ENCODE measurements at places on chromosomes 5 and 9.

- DNase-seq, result no peak
Measured at GRCh38 chr5:157540707-157541446, 34.7 kb downstream of the ADAM19 start.

DNA sequence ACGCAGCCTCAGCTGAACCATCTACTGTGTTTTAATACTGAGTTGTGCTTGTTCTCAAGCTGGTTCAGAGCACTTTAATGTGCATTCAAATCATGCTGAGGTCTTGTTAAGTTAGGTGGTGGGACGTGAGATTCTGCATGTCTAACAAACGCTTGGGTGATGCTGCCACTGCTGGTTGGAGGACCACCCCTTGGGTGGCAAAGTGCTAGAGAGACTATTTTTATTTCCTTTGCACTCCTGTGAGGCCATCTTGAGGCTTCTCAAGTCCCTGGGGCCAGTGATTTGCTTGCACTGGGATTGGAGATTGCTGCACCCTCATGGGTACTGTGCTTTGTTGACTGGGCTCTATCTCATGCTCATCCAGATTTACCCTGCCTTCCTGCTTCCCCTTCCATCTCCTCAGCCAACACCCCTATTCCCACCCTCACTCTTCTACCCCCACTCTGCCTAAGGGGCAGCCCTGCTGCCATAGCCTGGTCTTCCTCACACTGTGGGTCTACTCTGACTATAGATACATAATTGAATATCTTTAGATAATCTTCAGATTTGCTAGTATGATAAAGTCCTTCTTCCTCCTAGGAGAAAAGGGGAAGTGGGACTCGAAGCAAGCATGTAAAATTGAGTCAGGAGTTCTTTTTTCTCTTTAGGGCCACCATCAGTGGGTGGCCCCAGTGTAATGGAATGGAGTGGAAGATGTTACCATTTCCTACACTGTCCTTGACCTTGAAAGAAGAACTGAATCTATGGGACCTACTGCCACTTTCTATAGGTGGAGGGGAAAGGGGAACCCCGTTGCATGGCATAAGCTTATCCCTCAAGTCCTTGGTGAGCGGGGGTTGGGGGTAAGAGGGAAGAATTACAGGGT, 45.1 kb upstream of the SUB1 start:
- no peak for DNase-seq

GRCh38 chr5:137600721-137601360, 101.7 kb upstream of the SPOCK1 start:
- no peak for DNase-seq

- DNase-seq, result no peak
Measured at GRCh38 chr9:130172858-130173665, 858 bp downstream of the NCS1 start.

DNA sequence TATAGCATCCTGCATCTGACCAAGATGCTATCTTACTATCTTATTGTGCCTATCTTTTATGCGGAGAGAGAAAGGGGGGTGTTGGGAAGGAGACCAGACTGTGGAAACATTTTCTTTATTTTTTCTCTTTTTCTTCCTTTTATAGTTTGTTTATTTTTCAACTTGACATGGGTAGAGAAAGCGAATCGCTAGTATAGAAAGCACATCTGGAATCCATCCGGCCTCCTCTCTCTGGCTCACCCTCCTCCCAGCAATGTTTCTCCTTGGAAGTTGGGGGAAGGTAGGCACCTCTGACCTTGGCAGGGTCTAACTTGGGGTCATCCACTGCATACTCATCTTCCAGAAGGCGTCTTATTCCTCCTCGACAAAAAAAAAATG, 3.9 kb downstream of the S1PR3 start:
- no peak for DNase-seq

DNA sequence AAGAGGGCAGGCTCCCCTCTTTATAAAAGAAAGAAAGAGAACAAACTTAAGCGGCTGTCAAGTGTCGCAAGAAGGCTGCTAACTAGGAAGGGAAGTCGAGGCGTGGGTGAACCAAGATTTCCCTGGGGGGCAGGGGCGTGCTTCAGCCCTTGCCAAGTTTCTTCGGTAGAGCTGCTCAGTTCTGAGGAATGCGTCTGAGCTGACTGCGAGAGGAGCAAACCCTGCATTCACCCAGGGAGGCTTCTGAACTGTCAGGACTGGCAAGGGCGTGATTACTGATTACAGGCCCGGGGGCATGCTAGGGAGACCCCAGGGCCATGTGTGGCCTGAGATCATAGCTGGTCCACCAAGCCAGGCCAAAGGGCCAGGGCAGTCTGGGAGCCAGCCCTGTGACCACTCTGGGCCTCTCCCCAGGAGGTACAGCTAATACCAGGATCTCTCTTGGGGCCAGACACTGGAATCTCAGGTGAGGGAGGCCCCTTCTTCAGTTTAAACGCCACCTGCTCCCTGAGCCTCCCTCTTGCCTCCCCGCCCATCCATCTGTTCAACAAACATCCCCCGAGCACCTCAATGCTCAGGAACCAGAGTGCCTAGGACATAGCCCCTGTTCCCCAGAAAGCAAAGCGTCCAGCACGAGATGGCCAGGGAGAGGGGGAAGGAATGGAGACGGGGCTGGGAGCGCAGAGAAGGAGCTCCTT, 30.9 kb downstream of the SARDH start:
- no peak for DNase-seq

- peak; percentile 6 for DNase-seq
Measured at GRCh38 chr5:66553916-66554575, 42.1 kb upstream of the MAST4 start.

DNA sequence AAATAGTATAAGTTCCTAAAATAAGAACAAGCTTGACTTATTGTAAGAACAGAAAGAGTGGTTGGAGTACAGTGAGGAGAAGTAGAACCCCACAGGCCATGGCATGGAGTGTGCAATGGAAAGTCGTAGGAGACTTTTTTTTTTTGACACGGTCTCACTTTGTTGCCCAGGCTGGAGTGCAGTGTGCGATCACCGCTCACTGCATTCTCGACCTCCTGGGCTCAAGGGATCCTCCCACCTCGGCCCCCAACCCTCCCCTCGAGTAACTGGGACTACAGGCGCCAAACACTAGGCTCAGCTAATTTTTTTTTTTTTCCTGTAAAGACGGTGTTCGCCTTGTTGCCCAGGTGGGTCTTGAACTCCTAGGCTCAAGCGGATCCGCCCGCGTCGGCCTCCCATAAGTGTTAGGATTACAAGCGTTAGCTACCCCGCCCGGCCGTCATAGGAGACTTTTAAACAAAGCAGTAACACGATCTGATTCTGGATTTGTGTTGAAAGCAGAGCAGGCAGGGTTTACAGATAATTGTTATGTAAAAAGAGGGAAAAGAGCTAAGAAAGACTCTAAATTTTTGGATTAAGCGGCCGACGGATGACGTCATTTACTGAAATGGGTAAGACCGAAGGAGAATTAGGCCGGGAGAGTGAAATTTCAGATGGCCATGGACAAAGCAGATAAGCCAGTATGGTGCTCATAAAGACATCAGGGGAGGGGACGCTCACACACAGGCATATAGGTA, 752 bp downstream of the TSTD2 start:
- DNase-seq, result peak; percentile 84

GRCh38 chr9:135146766-135147473, 59.5 kb downstream of the OLFM1 start:
- DNase-seq, result no peak

- no peak for DNase-seq
Measured at GRCh38 chr5:9160747-9161146, 385.1 kb downstream of the SEMA5A start.

DNA sequence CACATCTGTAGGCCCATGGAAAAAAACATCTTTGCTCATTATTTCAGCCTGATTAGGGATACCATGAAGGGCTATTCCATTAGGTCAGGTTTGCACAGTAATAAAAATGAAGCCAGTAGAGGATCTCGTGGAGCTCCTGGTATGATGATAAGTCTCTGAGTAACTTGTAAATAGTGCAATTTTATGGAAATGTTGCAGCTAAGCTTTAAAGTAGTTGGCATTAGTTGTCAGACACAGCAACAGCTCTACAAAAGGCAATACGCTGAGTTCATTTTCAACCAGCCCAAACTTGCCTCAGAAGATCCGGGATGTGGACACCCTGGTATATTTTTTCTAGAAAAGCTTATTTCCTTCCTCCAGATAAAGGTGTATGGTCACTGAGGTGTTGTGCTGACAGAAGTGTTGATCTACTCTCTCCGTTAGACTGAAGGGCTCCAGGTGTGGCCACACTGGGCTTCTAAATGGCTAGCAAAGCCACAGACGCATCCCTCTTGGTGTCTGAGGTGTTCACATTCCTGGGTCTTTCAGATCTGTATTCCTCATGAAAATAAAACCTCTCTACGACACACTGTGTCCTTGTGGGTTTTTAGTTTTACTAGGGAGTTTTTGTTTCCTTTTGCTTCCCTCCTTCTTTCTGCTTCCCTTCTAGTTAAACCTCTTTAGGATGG, 141.6 kb downstream of the GHR start:
- DNase-seq, result no peak

DNA sequence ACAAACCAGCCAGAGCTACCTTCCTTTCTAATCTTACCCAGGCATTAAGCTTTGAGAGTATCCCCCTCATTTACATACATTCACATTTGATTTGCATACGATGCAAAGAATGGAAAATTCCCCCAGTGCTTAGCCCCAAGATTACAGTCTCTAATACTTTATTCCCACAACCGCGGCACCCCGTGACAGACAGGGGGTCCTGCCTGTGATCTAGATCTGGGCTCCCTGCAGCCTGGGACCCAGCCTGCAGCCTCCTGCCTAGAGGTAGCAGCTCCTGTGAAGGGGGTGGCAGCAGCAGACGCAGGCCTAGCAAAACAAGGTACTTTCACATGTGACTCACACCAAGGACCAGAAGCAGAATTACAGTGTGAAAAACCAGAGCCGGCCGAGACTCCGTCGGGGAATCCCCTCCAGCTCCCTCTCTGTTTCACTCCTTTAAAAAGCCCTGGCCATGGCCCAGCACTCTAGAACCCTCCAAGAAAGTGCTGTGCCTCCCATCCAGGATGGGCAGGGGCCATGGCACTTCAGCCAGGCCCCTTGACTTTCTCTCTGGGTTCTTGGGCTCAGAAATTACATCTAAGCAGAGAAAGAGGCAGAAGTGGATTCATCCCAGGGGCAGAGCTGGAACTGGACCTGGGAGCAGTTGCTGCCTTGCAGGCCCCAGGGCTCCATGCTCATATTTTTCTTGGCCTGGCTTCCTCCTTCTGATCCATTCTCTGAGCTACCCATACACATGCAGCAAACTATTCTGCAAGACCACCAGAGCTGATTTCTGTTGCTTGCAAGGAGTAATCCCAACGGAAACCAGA, 14.0 kb upstream of the TCF7 start:
- DNase-seq, result no peak

GRCh38 chr9:109411069-109411761, 86.9 kb downstream of the PTPN3 start:
- DNase-seq, result no peak

- DNase-seq, result no peak
Measured at GRCh38 chr5:154475591-154476353, 2.3 kb downstream of the HAND1 start.

- no peak for DNase-seq
Measured at GRCh38 chr9:1879501-1879900, 135.6 kb upstream of the SMARCA2 start.

- no peak for DNase-seq
Measured at GRCh38 chr5:124089578-124089977, 577.6 kb downstream of the CSNK1G3 start.

DNA sequence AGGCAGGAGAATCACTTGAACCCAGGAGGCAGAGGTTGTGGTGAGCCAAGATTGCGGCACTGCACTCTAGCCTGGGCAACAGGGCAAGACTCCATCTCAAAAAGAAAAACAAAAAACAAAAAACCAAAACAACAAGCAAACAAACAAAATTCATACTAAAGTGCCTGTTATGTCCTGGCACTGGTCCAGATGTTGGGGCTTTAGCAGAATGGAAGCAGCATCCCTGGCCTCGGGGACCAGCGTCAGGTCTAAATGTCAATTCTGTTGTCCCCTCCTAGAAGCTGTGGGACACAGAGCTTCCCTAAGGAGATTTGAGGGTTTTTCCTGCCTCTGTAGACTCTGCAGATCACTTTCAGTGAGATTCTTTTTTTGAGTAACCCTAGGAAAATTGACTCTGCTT, 26.2 kb downstream of the PPARGC1B start:
- DNase-seq, result no peak

GRCh38 chr5:473551-474192, 30.7 kb downstream of the EXOC3 start:
- no peak for DNase-seq

DNA sequence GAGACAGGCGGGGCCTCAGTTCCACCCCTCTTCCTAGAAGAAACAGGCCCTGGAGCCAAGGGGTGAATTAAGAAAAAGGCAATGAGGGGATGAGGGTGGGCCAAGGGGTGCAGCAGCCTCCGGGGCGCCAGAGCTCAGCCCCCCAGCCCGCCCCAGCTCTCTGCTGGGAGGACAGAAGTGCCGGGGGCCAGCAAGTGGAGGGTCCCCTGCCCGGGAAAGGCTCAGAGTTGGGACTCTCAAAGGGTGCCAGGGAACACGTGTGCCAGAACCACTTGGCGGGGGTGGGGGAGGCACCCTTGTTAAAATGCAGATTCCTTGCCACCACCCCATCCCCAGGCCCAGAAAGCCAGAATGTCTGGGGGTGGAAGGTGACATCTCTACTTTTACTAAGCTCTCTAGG, 67.6 kb upstream of the BARHL1 start:
- no peak for DNase-seq

DNA sequence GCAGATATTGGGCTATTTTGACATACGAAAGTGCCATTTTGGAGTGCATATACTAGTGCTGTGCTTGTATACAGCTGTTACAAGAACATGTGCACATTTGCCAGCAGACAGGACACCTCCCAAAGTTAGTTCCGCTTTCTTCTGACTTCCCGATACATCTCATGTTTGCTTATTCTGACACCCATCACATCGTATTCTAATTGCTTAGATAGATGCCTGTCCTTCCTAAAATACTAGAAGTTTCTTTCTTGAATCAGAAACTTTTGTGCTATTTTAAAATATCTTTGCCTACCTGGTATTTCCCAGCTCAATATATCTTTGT, 177.8 kb downstream of the TTLL11 start:
- DNase-seq, result no peak

DNA sequence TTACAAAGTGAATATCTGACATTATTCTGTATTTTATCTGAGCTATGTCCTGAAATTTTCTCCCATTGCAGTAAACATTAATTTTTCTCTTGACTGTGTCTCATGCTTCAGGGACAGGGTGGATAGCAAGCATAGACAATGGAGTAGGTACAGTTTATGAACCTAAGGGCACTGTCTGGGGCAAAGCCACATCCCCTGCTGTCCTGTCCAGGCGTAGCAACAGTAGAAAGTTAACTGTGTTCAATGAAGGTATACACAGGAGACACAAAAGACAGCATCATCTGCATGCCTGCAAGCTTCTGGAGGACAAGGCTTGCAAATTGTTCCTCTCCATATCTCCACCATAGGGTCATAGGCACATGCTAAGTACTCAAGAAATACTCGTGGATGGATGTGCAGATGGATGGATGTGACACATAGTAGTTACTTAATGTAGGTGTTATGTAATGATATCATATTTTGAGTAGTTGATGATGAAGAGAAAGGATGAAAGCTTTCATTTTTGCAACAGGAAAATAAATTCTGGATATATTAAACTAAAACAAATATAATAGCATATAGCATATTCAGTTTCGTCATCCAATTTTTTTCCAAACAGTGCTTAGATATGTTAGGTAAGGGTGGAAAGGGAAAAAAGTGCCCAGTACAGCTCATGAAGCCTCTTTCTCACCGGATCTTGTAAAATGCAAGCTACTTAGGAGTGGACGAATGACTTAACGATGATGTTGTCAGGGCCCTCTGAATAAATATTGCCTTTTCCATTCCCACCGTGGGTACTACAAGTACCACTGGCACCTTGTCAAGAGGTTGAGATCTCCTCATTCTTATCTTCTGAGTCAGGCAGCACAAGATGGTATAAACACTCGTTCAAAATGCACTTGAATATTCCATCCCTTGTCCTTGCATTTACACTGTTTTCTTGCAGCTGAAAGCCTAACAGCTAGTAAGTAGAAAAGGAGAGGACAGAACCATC, 19.9 kb upstream of the ZSWIM6 start:
- peak; percentile 50 for DNase-seq
